Vagina (tissue), 2 donors: ENCODE measurements at places on chromosomes 3 and 15.

DNA sequence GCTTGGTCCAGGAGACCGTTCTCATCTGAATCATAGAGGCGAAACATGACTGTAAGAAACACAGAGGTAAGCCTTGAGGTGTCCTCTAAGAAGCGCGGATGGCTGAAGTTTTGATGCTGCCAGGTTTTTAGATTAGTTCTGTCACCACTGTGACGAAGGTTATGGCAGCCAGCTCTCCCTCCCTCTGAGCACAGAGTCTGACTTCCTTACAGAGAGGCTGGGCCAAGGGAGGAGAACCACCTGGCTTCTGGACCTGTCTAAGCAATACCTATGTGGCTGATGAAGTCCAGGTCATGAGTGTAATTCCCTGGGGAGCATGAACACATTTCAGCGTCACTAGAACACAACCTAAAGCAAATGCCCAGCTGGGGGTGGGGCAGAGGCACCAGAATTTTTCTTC is 77.4 kb downstream of the DGKG start:
- no peaks in the 10 kb centered on the region for H3K36me3 ChIP-seq
- DNase-seq, result no peak
- peaks cover 8% of the 10 kb centered on the region for H3K4me1 ChIP-seq
- no peak overlapping the region for H3K27ac ChIP-seq
- H3K4me3 ChIP-seq, result no peak overlapping the region

DNA sequence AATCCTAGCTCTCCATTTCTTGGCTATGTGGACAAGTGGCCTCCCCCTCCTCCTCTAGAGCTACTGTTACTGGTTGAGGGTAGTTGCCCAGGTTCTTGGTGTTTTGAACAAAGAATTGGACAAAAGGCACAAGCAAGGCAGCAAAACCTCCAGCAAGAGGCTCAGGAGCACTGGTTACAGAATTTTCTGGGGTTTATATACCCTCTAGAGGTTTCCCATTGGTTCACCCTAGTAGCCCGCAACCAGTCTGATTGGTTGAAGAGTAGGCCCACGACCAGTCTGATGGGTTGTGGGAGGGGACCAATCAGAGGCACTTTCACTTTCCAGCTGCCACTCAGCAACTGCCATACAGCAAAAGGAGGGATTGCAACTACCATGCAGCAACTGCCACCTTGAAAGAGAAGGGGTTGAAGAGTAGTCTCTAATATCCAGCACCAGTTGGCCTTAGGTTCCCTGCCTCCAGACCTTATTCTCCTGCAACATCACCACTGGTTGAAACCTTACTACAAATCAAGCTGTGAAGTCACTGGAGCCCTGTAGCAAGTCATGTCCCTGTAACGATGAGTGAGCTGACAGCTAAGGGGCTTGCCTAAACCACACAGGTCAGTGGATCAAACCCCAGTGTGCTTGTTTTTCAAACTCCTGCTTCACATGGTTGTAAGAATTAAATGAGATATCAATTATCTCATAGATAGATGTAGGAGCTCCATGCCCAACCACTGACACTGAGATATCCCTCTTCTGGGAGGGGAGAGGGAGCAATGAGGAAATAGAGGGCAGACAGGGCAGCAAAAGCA is 2.9 kb upstream of the C15orf39 start:
- peaks cover 42% of the 10 kb centered on the region for H3K4me1 ChIP-seq
- H3K4me3 ChIP-seq, result no peak overlapping the region
- no peak overlapping the region for H3K27ac ChIP-seq
- H3K27me3 ChIP-seq, result no peaks in the 10 kb centered on the region
- DNase-seq, result no peak
- no peaks in the 10 kb centered on the region for H3K36me3 ChIP-seq

DNA sequence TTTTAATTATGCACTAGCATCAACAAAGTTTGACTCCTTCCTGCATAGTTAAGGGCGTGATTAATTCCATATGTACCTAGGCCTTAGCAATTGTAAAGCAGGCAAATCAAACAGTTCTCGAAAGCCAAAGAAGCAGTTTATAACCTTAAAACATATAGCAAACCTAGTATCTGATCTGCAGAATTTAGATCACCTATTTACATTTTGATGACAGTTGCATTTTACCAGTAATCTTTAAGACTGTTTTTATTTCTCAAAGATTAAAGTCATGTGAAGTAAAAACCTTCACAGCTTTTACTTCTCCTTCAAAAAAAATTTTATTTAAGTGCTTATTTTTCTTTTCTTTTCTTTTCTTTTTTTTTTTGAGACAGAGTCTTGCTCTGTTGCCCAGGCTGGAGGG is 20.9 kb upstream of the UBP1 start:
- H3K27ac ChIP-seq, result no peak overlapping the region
- no peaks in the 10 kb centered on the region for H3K36me3 ChIP-seq
- no peak for DNase-seq
- H3K4me3 ChIP-seq, result no peak overlapping the region
- no peaks in the 10 kb centered on the region for H3K27me3 ChIP-seq

DNA sequence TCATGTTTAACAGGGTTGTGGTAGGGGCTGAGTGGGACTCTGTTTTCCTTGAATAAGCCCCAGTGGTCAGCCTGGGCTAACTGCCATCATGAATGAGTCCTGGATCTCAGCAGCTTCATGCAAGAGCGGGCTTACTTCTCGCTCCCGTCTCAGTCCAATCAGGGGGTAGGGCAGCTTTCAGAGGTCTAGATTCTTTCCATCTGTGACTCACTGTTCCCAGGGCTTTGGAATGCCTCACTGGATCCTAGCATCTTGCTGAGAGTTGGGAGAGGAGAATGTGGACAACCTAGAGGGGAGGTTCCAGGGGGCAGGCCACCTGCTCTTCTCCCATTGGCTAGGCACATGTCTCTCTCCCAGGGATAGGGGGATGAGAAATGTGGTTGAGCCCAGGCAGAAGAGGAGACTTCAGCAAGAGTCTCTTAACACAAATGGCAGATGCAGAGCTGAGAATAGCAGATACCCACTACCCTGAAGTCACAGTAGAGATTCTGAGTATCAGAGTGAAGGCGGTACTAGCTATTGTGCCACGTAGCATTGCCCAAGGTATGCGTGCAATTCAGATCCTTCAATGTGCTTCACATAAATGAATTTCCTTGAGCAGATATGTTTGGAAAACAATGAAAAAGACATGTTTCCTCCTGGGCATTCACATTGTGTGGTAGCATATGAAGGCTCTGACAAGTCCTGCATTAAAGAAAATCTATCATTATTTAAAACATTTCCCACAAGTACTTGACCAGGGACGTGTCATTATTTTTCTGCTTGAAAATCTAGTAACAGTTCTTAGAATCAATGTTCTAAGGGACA is 257.7 kb upstream of the PROK2 start:
- H3K27me3 ChIP-seq, result no peaks in the 10 kb centered on the region
- H3K4me1 ChIP-seq, result no peaks in the 10 kb centered on the region
- no peak overlapping the region for H3K4me3 ChIP-seq
- no peaks in the 10 kb centered on the region for H3K36me3 ChIP-seq
- DNase-seq, result no peak
- no peak overlapping the region for H3K27ac ChIP-seq

GRCh38 chr3:3893590-3893989 is 94.4 kb downstream of the LRRN1 start:
- no peak for DNase-seq
- H3K27ac ChIP-seq, result no peak overlapping the region
- H3K36me3 ChIP-seq, result no peaks in the 10 kb centered on the region
- H3K4me3 ChIP-seq, result no peak overlapping the region
- no peaks in the 10 kb centered on the region for H3K27me3 ChIP-seq
